ENCODE measurements at places on chromosomes 2 and 18.

DNA sequence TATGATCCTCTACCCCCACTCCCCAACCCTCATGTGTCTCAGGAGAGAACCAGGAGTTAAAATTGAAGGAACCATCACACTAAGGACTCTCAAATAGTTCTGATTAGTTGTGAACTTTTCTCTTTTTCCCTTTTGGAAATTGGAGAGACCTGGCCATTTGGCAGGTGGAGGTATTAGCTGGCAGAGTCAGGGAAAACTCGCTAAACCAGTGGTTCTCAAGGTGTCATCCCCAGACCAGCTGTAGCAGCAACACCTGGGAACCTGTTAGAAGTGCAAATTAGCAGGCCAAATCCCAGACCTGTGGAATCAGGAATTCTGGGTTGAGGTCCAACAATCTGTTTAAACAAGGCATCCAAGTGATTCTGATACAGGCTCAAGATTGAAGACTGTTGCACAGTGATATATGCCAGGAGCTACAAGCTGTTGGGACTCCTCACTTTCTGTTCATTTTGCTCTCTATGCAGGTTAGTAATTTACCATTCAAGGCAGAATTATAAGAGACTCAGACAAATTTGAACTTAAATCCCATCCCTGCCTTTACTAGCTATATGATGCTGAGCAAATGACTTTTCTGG lies 2.8 kb upstream of the TMEM131 start:
- peak; percentile 9 for DNase-seq

DNA sequence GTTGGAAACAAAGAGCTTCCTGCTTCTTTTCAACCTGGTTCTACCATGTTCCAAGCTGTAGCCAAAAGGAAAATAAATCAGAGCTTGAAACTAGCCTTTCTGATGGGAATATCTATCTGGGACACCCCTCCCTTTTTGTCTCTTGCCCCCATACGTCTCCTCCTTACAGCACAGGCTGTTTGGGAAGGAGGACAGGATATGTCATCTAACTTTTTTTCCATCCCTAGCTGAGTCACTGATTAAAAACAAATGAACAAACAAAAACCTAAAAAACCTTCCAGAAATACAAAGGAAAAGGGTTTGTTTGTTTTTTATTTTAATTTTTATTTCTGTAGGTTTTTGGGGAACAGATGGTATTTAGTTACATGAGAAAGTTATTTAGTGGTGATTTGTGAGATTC lies 151.6 kb downstream of the FAM210A start:
- DNase-seq = no peak

DNA sequence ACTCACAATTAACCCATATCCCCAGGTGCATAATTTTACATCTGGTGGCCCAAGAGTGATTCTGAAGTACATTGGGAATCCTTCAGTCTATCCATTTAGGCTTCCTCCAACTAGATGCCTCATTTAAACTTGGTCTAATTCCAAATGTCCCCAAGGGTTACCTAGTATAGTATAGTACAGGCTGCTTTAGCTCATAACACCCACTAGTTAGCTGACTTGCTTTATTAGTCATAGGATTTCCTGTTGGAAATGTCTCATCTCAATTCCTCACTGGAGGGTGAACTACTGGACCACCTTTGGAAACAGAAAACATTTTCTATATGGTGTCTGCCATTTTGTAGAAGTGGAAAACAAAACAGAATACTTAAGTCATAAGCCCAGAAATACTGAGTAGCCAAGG lies 202.5 kb upstream of the SESTD1 start:
- peak; percentile 77 for DNase-seq

- DNase-seq = no peak
These were observed 14.9 kb upstream of the SLC39A10 start for GRCh38 chr2:195642027-195642678.
